ENCODE measurements at places on chromosomes 13 and 19. TPM values are rescaled to one million over a fixed set of nuclear protein-coding genes. Genes with fewer than 3 reads are reported as not detected.

GRCh38 chr13:105573136-105573535 is 962.3 kb downstream of the EFNB2 start:
- H3K27ac ChIP-seq = no peak overlapping the region
- H3K4me3 ChIP-seq = no peak overlapping the region
- no peaks in the 10 kb centered on the region for H3K4me1 ChIP-seq
- no peak for DNase-seq

GRCh38 chr13:96542986-96543385 is 451.3 kb downstream of the OXGR1 start:
- no peak overlapping the region for H3K4me3 ChIP-seq
- DNase-seq = no peak
- H3K27me3 ChIP-seq = peaks cover 10% of the 10 kb centered on the region
- H3K27ac ChIP-seq = no peak overlapping the region

The EXOSC5 gene
- 57.5 TPM for total RNA-seq

The EHD2 gene
- total RNA-seq = 60.5 TPM

The GRK1 gene
- not detected for total RNA-seq

The C1QTNF9B gene
- total RNA-seq = not detected

The ZNF787 gene
- 40.3 TPM for total RNA-seq

The INAFM1 gene
- 22.9 TPM for total RNA-seq

The WDR88 gene
- total RNA-seq = not detected
